ENCODE measurements at places on chromosomes 3 and 15.

DNA sequence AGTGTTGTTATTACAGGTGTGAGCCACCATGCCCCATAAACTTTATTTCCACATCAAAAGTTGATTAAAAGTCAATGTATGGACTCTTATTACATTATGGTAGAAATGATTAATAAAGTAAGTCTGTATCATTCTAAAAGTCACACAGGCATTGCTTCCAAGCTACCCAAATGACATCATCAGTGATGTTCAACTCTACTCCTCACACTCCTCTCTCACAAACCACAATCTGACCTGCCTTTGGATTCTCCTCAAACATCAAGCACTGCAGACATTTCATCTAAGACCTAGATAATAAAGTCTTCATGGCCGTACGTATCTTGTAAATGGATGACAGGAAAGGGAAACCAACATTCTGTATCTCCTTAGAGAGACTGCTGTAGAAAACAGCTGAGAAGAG is 68.0 kb downstream of the SMARCC1 start:
- no peak for DNase-seq

GRCh38 chr3:4750306-4750968 is 228.8 kb upstream of the BHLHE40 start:
- no peak for DNase-seq

- DNase-seq: peak; percentile 63
Measured at GRCh38 chr15:31200735-31201151, 99.2 kb upstream of the TRPM1 start.

GRCh38 chr3:9623148-9623547 is 26.2 kb upstream of the MTMR14 start:
- DNase-seq: no peak

GRCh38 chr15:78201281-78202190 is 32.8 kb downstream of the ACSBG1 start:
- DNase-seq: no peak

GRCh38 chr3:49611291-49611690 is 57.0 kb downstream of the BSN start:
- DNase-seq: no peak

DNA sequence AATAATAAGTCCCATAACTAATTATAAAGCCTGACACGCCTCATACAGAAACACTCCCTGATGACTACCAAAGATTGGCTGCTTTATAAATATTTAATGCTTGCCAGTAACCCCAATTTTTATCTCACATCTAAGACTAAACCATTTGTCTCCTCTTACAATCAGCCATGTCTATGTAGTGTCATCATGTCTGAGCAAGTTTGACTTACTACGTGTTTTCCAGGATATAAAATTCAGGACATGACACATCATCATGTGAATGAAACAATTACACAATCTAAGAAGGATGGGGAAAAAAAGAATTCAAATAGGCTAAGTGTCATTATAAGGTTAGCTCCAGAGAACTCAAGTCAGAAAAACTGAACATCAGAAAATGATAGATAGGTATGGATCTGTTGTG is 208.7 kb downstream of the MECOM start:
- no peak for DNase-seq

- DNase-seq: no peak
Measured at GRCh38 chr15:50783411-50783810, 17.9 kb upstream of the SPPL2A start.

- peak; percentile 79 for DNase-seq
Measured at GRCh38 chr15:74389241-74390048, 22.0 kb upstream of the CYP11A1 start.

- no peak for DNase-seq
Measured at GRCh38 chr15:35117543-35118265, 32.6 kb upstream of the NANOGP8 start.

- DNase-seq: no peak
Measured at GRCh38 chr15:46408312-46408711, 773.5 kb downstream of the SQOR start.

- no peak for DNase-seq
Measured at GRCh38 chr3:138854940-138855339, 20.2 kb upstream of the PIK3CB start.

DNA sequence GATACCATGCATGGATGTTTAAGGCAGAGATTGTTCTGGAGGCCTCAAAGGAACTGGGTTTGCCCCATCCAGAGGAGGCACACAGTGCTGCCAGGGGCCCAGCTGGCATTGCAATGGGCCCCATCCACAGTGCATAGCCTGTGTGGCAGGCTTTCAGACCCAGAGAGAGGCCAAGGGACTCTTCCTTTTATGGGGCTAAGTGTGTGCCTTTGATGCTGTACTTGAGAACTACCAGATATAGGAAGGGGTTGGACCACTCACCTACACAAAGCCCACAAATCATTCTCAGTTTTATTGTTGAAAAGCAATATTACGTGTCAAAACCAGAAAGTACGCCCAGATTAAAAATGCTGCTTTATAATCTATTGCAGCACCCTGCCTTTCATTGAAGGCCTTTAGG is 134.9 kb downstream of the EPHB1 start:
- DNase-seq: no peak

- DNase-seq: no peak
Measured at GRCh38 chr3:52429779-52430415, 15.0 kb downstream of the SEMA3G start.

- no peak for DNase-seq
Measured at GRCh38 chr3:31555204-31555603, 22.5 kb downstream of the STT3B start.

- no peak for DNase-seq
Measured at GRCh38 chr15:55279746-55280351, 9.8 kb downstream of the RAB27A start.

DNA sequence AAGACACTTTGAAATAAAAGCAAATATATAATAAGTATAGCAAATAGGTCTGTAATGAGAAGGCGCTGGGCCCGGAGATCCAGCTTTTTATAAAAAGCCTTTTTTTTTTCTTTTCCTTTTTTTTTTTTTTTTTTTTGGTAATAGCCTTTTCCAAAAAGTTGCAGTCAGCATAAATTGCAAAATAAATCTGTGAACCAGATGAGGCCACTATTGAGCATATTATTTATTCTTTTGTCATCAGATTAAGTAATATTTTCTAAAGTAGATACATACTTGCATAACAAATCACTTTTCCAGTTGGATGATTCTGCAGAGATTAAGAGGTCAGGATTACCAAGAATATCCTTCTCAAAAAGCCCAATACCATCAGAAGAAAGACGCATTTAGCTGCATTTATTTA is 24.9 kb downstream of the FMN1 start:
- no peak for DNase-seq

DNA sequence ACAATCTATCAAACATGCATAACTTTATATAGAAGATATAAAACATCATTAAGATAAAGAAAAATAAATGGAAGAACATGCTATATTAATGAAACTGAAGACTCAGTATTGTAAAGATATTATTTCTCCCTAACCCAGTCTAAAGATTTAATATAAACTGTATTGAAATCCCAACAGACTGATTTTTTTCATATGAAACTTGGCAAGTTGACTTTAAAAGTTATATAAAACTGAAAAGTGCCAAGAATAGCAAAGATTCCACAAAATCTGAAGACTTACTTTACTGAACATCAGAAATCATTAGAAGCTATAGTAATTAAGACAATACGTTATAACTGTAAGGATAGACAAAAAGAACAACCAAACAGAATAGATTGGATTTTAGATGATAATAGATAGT is 531.3 kb upstream of the MCTP2 start:
- no peak for DNase-seq

GRCh38 chr3:118912188-118912587 is 122.5 kb downstream of the IGSF11 start:
- no peak for DNase-seq

GRCh38 chr3:133828576-133829309 is 23.1 kb downstream of the SRPRB start:
- DNase-seq: peak; percentile 24

- no peak for DNase-seq
Measured at GRCh38 chr3:153960458-153961074, 160.6 kb upstream of the ARHGEF26 start.

- no peak for DNase-seq
Measured at GRCh38 chr3:40723083-40723660, 198.4 kb downstream of the ZNF621 start.

DNA sequence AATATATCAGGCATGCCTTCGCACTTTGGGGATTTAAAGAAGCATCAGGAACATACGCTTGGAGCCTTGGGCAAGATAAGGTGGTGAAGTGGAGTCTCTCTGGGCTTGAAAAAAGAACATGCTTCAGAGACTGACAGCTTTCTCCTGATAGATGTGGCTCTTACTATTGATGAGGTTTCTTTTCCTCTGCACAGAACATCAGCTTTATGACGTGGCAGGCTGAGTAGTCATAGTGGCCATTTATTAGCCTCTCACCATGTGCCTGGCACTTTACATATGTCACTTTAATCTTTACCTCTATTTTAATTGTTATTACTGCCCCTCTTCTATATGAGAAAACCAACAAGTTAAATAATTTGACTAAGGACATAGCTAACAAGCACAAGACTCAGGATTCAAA is 19.0 kb upstream of the LRRC58 start:
- DNase-seq: no peak

- DNase-seq: peak; percentile 95
Measured at GRCh38 chr15:92917598-92918407, 17.7 kb downstream of the CHD2 start.

GRCh38 chr3:159861369-159861987 is 127.2 kb upstream of the IL12A start:
- DNase-seq: no peak

GRCh38 chr3:47841786-47842349 is 38.9 kb downstream of the DHX30 start:
- DNase-seq: no peak

- no peak for DNase-seq
Measured at GRCh38 chr3:89889386-89889785, 782.0 kb downstream of the EPHA3 start.

DNA sequence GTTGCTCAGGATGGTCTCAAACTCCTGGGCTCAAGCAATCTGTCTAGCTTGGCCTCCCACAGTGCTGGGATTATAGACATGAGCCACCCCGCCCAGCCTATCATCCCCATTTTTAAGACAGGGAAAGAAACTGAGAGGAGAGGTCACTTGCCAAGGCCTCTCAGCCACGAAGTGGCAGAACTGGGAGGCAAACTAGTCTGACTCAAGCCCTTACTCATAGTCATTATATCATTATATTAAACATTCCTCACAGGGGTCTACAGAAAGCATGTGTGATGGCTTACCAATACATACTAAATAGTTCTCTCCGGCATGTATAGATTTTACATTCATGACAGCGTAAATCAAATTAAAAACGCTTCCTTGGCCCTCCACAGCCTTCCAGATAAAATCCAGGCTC is 62.0 kb upstream of the ZBTB38 start:
- no peak for DNase-seq

DNA sequence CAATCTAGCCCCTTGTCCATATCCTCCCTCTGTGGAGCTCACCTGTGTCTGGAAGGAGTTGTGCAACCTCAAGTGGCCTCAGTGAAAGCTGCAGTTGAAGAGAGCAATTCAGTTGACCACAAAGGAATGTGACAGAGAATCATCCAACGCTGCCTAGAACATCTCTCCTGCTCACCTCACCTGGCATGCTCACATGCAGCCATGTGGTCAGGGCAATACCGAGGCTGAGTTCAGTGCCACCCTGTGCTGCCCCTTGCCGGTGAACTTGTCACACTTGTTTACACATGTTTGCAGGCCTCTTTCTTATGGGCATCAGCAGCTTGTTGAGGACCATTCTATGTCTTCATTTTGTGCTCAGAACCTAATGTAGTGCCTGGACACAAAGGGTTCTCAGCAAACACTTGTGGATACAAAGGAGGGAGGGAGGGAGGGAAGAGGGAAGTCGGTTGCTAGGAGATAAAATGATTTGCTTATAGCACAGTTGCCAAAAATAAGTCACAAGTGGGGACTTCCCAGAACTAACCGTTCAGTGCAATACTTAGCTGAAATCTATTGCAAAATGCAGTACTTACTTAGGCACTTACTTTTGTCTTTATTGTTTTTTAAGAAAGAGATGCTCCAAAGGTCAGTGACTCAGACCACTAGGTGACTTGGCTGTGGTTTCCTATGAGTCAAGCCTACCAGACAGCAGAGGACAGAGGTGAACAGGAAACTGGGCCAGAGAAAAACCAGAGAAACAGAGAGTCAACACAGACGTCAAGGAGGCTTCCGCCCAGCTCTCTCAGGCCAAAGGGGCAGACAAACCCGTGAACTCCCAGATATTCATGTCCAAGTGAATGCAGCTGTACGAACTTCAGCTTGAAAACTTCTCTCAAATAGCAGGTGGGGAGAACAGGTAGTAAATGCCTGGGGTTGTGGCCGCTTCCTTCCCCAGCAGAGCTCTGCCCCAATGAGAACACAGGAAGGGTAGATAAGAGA is 227.8 kb upstream of the CTNNB1 start:
- no peak for DNase-seq

GRCh38 chr15:50824514-50824913 is 59.0 kb upstream of the SPPL2A start:
- no peak for DNase-seq

DNA sequence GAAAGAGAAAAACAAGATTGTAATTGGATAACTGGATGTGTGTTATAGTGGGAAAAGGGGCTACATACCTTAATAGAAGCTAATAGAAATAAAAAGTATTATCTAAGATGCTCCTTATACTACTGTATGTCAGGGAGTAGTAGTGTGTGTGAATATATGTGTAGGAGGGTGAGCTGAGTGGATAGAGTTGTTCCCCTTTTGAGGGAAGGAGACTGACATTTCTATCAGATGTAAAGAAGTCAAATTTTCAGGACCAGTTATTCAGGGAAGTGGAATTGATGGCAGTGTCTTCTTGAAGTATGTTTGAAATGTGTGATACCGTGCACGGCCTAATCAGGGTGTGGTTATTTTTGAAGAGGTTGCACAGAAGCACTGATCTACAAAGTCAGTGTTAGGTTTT is 49.1 kb downstream of the PCOLCE2 start:
- DNase-seq: no peak

DNA sequence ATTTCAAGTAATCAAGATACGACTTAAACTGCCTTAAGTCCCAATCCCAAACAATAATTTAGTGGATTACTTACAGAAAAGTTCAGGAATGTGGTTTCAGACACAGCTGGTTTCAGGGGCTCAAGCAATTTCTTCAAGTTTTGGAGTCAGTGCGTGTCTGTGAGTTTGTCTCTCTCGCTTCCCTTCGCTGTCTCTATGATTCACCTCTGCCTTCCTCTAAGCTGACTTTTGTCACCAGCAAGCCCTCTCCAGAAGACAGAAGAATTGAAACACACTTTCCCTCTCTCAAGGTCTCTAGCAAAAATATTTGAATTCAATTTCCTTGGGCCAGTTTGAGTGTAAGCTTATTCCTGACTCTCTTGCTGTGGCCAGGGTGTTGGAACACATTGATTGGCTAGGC is 392.4 kb downstream of the EDEM1 start:
- DNase-seq: no peak

DNA sequence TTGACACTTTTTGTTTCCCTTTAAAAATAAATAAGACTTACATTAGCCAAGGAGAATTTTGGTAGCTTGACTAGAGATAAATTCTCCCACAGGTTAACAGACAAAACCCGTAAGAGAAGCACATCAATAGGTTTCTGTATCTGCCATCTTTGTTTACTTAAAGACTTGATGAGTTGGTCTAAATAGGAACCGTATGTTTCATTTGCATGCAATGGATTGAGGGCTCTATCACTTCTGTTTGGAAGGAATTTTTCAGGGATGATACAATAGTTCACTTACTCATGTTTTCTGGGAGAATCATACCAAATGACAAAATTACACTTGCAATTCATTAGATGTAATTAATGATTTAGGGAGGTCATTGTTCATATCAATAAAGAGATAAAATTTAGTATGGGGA is 631.5 kb upstream of the NR2F2 start:
- no peak for DNase-seq

- DNase-seq: no peak
Measured at GRCh38 chr3:100311011-100311410, 23.5 kb upstream of the NIT2 start.

- no peak for DNase-seq
Measured at GRCh38 chr3:66602237-66602636, 101.4 kb upstream of the LRIG1 start.
